ENCODE measurements at places on chromosomes 12 and 14.
A peak's percentile ranks its signal among the peaks of the same experiment; 100 is the strongest.

DNA sequence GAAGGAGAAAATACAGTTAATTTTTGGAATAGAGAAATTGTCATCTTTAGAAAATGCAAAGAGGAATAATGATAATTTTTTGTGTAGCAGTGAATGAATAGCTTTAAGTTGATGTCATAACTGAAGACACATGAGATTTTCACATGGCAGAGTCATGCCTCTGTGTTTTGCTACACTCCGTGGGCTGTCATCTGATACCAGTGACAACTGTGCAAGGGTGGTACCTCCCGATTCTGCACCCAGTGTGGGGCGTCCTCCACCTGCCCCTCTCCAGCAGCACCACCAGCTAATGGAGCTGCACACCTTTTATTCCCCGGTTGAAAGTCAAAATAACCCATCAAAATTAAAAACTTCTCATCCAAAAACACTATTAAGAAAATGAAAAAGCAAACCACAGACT is 47.2 kb downstream of the ANKRD9 start:
- DNase-seq: no peak

DNA sequence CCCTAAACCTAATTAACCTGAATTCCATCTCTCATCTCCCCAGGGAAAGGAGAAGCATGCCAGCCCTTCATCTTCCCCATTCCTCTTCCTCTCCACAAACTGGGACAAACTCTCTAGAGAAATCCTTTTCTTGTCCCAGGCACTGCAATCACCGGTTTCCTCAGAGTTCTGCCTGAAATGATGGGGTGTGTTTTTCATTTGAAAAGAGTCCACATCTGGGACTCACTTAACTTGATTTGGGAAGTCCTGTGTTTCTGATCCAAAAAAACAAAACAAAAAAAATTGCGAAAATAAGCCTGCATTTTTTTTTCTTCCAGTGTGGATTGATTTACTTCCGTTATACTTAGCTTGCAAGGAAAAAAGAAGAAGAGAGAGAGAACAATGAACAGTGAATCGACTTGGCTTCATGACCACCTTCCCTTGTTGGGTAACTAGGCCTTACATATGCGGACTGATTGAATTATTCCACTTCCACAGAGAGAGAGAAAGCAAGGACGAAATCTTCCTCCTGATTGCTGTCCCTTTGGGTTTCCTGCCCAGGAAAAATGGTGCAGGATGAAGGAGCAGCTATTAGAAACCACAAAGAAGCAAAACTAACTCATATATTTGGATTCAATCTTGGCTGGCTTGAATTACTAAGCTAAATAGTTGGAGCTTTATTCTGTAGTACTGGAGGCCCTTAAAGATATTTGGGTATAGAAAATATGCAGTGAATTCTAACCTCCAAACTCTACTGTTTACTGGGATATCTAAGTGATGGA is 506.2 kb upstream of the TBX3 start:
- no peak for DNase-seq

DNA sequence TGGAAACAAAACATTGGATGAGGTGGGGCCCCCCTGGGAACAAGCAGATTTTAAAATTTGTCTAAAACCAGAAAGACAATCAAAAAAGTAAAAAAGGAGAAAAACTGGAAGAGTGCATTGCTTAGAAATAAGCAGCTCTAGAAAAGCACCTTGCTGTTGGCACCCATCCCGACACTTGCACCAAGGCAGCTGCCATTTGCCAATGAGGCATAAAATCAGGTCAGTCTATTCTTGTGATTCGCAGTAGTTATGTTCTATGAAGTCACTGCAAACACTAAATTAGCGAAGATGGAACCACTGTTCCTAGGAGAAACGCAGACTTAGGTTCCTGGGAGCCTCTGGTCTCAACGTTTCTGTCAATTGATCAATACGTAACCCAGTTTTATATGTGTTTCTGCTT is 16.2 kb downstream of the VPS33A start:
- no peak for DNase-seq

GRCh38 chr12:25692115-25693035 is 139.3 kb upstream of the LMNTD1 start:
- DNase-seq: no peak

DNA sequence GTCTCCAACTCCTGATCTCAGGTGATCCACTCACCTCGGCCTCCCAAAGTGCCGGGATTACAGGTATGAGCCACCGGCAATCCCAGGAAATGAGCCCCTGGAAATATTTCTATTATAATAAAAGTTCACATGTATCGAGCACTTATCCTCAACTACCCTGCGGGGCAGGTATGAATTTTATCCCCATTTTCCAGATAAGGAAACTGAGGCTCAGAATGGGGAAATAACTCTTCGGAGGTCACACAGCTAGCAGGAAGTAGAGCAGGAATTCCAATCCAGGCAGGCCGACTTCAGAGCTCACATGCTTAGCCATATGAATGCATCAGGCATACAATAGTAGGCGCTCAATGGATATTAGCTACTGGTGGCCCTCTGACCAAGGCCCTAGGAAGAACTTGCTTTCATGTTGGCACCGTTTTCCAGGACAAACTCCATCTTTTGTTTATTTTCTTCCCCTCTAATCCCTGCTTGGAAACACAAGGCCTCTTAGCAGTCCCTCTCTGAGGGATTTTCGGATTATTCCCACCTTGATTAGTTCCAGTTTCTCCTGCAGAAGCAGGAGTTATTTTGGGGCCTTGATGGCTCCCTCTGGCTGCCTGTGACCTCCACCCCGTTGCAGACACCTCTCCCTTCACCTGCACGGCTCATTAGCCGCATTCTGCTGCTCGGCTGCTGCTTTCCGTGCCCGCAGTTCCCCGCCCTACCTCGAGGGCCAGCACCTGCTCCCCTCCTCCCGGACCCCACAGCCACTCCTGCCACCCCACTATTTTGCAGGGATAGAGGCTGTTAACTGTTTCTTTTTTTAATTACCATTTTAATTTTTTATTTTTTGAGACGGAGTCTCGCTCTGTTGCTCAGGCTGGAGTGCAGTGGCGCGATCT is 18.7 kb upstream of the POP5 start:
- DNase-seq: no peak

- DNase-seq: no peak
Measured at GRCh38 chr14:79643132-79643531, 568.2 kb downstream of the DIO2 start.

DNA sequence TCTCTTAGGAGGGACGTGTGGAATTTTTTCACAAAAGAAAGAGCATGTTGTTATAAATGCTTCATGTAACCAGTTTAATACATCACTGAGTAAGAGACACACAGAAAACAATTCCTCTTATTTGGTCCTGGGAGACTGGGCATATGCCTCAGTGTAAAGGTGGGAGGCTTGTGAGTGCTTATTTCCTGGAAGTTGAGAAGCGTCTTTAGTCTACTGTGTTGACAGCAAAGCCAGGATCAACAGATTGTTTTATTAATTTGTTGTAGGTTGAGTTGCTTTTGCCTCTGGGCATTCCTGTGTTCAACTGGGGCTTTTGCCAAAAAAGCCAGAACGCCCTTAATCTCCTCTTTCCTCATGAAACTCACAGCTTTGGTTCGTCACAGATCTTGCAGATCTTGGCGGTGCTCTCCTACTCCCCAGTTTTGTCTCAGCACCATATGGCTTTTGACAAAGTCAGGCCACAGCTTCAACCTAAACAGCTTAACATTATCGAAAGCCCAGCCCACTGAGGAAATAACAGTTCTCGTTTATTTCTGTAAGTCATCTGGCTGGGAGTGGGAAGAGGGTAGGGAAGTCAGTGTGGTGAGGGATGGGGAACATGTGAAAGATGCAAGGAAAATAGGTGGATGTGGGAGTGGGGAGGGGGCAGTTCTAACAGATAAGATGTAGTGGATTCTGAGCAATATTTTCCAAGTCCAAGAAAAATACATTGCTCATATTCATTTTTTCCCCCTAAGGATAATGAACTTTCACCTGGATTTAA is 227.2 kb downstream of the DACT1 start:
- peak; percentile 50 for DNase-seq

DNA sequence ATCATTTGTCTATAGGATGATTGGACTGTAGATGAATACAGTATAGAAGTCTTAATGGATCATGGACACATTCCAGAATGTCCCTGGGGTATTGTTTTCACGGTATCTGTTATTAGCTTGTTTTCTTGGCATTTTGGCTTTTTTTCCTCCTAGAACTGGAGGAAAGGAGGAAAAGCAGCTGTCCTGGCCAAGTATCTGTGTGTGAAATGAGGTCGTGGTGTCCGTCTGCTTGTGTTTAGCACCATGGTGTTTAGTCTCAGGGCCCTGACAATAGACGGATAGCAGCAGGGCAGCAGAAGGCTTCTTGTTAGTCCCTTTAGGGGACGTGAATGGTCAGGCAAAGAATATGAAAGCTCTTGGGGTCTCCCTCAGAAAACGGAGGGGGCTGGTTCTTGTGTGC is 21.2 kb downstream of the FGF6 start:
- DNase-seq: no peak

GRCh38 chr12:48145981-48146380 is 11.3 kb downstream of the ASB8 start:
- no peak for DNase-seq

GRCh38 chr14:24269368-24269767 is 2.0 kb downstream of the RABGGTA start:
- no peak for DNase-seq

DNA sequence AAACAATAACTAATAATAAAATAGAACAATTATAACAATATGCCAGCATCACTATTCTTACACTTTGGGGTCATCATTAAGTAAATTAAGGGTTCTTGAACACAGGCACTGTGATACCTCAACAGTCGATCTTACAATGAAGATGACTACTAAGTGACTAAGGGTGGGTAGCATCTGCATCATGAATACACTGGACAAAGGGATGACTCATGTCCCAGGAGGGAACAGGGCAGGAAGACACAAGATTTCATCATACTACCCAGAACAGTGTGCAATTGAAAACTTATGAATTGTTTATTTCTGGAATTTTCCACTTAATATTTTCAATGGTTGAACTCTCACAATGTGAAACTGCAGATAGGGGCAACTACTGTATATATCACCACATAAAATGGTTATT is 19.7 kb downstream of the TSPAN19 start:
- no peak for DNase-seq

DNA sequence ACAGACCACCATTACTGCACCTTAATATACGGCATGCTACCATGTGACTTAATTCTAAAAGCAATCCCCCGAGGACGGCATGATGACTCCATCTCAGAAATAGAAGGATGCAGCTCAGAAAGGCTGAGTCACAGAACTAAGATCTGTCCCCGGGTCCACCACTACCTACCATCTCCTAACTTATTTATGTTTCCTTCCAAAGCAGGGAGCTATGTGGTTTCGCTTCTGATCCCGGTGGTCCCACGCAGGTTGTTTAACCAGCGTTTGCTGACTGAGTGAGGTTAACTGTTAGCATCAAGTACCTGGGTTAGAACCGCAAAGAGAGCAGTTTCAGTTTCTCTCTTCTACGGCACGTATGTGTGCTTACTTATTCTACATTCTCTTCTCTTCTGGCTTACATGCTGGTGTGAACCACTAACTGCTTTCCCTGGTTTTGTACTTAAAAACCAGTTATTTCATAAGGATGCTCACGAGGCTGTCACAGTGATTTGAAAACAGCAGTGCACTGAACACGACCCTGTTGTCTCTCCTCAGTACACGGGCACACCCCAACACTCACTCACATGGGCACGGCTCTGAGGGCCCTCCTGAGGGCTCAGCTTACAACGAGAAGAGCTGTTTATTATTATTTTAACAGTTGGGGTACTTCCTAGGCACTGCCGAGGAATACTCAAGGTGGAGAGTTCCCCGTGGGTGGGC is 66.7 kb downstream of the CCDC88C start:
- DNase-seq: no peak

- DNase-seq: peak; percentile 90
Measured at GRCh38 chr14:99682809-99683618, 1.1 kb upstream of the CYP46A1 start.

GRCh38 chr12:42757624-42758119 is 168.1 kb upstream of the PRICKLE1 start:
- no peak for DNase-seq

DNA sequence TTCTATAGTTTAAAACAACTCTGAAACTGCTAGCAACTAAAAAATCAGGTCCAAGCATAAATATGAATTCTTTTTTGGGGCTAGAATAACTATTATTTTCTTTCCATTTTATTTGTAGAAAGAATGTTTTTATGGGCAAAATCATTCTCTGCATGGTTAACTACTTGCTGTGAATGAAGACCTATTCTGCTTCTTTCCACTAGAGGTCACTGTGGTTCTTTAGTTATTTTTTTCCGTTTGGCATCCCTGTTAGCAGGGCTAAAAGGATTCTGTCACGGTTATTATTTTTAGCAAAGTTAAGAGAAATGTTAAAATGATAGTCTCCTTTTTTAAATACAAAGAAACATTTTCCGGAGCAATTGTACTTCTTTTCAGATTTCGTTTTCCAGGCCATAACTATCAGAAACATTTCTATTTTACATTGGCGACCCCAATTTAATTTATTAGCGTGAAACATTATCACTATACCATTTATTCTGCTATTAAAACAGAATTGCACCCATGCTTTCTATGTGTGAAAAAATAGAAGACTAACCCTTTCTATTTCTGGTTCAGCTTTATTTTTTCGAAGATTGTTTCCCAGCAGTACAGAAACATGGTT is 404.8 kb downstream of the ATP23 start:
- DNase-seq: peak; percentile 25

DNA sequence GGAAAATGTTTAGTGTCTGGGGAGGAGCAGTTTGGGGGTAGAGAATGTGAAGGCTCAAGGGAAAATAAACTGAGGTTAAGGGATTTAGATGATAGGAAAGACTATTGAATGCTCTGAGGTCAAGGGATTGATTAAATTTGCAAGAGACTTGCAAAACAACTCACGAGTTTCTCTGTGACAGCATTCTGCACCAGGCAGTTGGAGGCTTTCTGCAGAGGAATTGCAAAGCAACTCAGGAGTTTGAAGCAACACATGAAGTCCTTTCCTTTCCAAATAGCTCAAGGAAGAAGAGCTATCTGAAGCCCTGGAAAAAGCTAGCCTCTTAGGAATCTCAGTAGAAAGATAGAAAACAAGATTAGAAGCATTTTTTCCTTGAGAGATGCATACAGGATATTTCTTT is 23.9 kb downstream of the SLC7A8 start:
- no peak for DNase-seq

GRCh38 chr12:130136509-130137039 is 25.7 kb upstream of the FZD10 start:
- DNase-seq: no peak

DNA sequence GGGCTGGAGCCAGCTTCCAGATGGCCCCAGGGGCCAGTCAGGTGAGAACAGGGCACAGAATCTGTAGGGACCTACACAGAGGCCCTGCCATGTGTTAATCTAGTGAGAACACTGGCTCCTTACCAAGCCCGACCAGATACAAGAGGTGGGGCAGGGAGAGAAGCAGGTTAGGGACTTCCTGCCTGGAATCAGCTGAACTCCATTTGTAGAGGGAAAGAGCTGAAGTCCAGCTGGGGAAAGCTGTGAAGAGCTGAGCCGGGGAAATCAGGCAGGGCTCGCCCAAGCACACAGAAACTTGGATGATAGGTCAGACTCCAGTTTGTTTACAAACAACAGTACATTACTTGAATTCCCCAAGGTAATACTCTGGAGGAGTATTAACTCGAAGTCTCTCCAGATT is 46.7 kb downstream of the PTGER2 start:
- DNase-seq: no peak

GRCh38 chr12:104165801-104166200 is 27.8 kb upstream of the NFYB start:
- DNase-seq: no peak

- no peak for DNase-seq
Measured at GRCh38 chr12:11656550-11656949, 7.1 kb downstream of the ETV6 start.

GRCh38 chr12:93413064-93413463 is 28.7 kb downstream of the UBE2N start:
- no peak for DNase-seq
